ENCODE measurements at places on chromosomes 7 and 10. TPM values are rescaled to one million over a fixed set of nuclear protein-coding genes. Genes with fewer than 3 reads are reported as not detected.

- no peaks in the 10 kb centered on the region for H3K36me3 ChIP-seq
- H3K4me3 ChIP-seq = no peak overlapping the region
- no peak overlapping the region for H3K27ac ChIP-seq
Observed at GRCh38 chr10:23521735-23522134, 82.9 kb downstream of the OTUD1 start.

Gene UPK3BL2
- 13.7 TPM for total RNA-seq

DNA sequence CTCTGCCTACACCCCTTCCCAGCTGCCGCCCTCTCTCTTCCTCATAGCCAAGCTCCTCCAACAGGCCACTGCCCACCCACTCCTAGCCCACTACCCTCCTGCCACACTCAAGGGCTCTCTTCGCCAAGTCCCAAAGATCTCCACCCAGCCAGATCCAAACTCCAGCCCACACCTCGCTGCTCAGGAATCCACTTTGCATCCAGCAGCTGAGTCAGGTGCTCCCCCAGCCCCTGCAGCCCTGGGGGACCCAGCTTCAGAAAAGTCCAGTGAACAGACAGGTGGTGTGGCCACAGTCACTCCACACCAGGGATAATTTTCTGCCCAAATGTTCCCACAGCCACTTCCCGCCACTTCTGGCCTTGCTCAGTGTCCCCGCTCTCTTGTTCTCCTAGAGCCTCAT is 10.9 kb downstream of the OGDHL start:
- no peaks in the 10 kb centered on the region for H3K36me3 ChIP-seq
- H3K4me3 ChIP-seq = no peak overlapping the region
- H3K27ac ChIP-seq = no peak overlapping the region
- no peak for DNase-seq
- no peaks in the 10 kb centered on the region for H3K4me1 ChIP-seq

DNA sequence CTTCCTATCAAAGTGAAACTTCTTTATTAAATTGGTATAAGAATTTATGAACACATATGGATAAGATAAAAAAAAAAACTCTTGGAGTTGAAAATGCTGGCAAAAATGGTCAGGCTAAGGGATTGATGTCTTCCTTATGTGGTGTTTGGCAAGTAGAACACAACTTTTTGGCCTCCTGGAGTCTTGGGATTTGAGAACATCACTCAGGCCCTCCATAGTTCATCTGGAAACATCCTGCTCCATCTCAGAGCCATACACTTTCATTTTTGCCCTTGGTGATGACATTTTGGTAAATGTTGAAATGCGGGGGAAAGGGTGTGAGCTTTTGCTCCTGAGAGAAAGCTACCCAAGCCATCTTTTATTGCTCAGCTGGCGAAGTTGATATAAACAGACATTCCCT is 27.5 kb upstream of the BTBD16 start:
- no peak for DNase-seq
- H3K4me3 ChIP-seq = no peak overlapping the region
- no peak overlapping the region for H3K27ac ChIP-seq
- H3K36me3 ChIP-seq = no peaks in the 10 kb centered on the region
- H3K4me1 ChIP-seq = no peaks in the 10 kb centered on the region

Gene CALHM3
- total RNA-seq = not detected

Gene CPA1
- total RNA-seq = 35.4 TPM

Gene HOXA4
- 4.5 TPM for total RNA-seq

DNA sequence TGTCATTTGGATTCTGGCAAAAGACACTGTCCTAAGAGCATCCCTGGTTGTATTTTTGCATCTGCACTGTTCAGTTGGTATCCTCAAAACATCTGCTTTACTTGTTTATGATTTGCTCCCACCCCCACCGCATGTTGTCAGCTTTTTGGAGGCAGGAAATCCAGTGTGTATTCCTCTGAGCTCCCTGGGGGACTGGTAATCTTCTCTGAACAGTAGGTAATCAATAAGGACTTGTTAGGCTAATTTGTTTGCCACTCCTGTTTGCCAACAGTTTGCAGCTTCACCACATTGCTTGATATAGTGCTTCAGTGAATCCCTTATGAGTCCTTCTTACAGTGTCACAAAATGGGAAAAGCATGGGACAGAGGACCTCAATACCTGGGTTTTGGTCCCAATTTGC is 49.1 kb downstream of the FEZF1 start:
- H3K4me1 ChIP-seq = no peaks in the 10 kb centered on the region
- H3K27ac ChIP-seq = no peak overlapping the region
- H3K4me3 ChIP-seq = no peak overlapping the region
- no peaks in the 10 kb centered on the region for H3K27me3 ChIP-seq
- no peaks in the 10 kb centered on the region for H3K36me3 ChIP-seq

DNA sequence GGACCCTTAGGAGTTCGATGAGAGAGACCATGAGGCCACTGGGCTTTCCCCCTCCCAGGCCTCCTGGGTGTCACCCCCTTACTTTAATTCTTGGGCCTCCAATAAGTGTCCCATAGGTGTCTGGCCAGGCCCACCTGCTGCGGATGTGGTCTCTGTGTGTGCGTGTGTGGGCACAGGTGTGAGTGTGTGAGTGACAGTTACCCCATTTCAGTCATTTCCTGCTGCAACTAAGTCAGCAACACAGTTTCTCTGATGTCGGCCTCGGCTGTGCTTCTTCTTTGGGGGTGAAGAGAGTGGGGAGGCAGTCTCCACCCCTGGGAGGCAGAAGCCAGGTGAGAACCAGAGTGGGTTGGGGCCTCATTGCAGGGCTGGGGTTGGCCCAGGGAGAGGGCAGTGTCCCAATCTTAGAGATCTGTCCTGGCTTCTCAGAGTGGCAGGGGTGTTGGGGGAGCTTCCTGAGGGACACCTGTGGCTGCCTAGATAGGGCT is 1.5 kb downstream of the PVRIG start:
- DNase-seq = no peak
- no peaks in the 10 kb centered on the region for H3K36me3 ChIP-seq
- H3K4me1 ChIP-seq = no peaks in the 10 kb centered on the region
- H3K4me3 ChIP-seq = no peak overlapping the region
- H3K27me3 ChIP-seq = no peaks in the 10 kb centered on the region

DNA sequence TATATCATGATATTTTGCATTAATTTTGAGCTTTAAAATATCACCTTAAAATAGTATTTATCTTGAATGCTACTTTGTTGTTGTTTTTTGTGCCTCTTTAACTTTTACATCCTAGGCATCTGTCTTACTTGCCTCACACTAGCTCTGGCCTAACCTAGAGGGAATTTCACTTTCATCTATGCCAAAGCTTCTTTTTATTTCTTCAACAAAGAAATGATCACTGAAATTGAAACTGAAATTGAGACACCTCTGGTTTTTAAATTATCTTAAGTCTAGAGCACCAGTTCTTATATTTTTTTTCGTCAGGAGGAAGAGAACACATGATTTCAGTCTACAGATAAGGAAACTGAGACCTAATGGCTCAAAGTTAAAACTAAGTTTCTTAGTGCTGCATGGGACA is 3.5 kb upstream of the SCIN start:
- no peak overlapping the region for H3K27ac ChIP-seq
- H3K4me1 ChIP-seq = peaks cover 6% of the 10 kb centered on the region
- H3K36me3 ChIP-seq = no peaks in the 10 kb centered on the region
- no peak overlapping the region for H3K4me3 ChIP-seq
- no peak for DNase-seq

DNA sequence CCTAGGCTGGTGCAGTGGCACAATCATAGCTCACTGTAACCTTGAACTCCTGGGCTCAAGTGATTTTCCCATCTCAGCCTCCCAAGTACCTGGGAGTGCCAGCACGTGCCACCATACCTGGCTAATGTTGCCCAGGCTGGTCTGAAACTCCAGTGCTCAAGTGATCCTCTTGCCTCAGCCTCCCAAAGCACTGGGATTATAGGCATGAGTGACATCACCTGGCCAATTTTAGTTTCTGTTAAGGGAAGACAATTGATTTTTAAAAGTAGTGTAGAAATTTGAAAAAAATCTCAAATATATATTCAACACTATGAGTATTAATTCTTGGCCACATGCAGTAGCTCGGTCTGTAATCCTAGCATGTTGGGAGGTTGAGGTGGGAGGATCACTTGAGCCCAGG is 121.9 kb upstream of the RHEB start:
- no peak overlapping the region for H3K4me3 ChIP-seq
- no peak overlapping the region for H3K27ac ChIP-seq
- DNase-seq = no peak
- no peaks in the 10 kb centered on the region for H3K27me3 ChIP-seq

GRCh38 chr10:32939296-32940111 is 18.5 kb downstream of the ITGB1 start:
- peaks cover 9% of the 10 kb centered on the region for H3K4me1 ChIP-seq
- H3K36me3 ChIP-seq = no peaks in the 10 kb centered on the region
- peak overlapping the region; percentile 66 for H3K27ac ChIP-seq
- H3K4me3 ChIP-seq = no peak overlapping the region
- no peak for DNase-seq

Gene CTBP2
- 106 TPM for total RNA-seq

Gene FXYD4
- total RNA-seq = not detected

DNA sequence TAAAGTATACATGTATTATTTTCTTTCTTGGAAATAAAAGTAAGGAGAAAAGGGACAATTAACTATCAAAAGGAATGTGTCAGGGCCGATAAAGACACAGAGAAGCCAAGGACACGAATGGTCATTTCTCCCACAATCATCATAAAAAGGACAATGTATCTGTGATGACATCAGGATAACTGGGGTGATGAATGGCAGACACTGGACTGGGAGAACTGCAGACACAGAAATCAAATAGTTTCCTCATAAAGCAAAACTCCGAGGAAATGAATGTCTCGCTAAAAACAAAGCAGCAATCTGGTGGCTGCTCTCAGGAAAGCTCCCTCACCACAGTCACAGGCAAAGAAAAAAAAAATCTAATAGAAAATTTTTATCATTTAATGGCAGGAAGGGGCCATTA is 69.3 kb upstream of the NPY start:
- H3K4me1 ChIP-seq = no peaks in the 10 kb centered on the region
- H3K36me3 ChIP-seq = no peaks in the 10 kb centered on the region
- no peak overlapping the region for H3K27ac ChIP-seq
- DNase-seq = no peak
- H3K27me3 ChIP-seq = no peaks in the 10 kb centered on the region

DNA sequence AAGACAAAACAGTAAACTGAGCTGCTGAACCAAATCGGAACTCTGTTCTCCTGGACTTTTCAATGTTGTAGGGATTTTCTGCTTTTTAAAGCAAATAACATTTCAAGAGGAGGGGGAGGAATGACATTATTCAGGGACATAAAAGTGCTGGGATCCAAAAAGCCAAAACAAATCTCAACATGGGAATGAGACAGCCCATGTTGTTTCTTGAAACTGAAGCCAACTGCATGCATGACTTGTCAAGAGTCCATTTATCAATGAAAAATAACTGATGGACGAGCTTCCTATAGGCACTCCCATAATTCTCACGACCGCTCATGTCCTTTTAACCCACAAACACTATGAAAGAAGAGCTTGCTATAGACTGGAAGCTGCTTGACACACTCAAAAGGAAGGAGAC is 27.8 kb downstream of the FAM53B start:
- no peaks in the 10 kb centered on the region for H3K36me3 ChIP-seq
- no peak overlapping the region for H3K4me3 ChIP-seq
- peaks cover 26% of the 10 kb centered on the region for H3K4me1 ChIP-seq
- DNase-seq = no peak

GRCh38 chr7:8120390-8121058 is 141.4 kb downstream of the ICA1 start:
- no peaks in the 10 kb centered on the region for H3K36me3 ChIP-seq
- no peak overlapping the region for H3K4me3 ChIP-seq
- H3K4me1 ChIP-seq = no peaks in the 10 kb centered on the region
